ENCODE measurements at places on chromosomes 2 and 18.
A peak's percentile ranks its signal among the peaks of the same experiment; 100 is the strongest.

DNA sequence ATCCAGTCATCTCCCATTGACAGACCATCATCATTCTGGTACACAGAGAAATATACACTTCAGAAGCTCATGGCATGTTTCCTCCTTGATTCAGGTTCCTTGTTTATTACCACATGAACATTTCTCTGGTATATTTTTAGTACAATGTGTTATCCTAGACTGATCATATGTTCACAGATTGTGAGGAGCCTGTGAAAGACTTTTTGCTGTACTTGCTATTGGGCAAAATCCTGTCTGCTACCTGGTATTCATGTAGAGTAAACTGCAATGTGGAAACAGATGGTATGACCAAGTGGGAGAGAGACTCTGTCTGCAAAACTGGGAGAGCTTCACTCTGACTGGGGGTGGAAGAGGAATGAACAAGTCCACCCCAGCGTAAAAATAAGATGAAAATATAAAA lies 657.2 kb downstream of the IRS1 start:
- DNase-seq: no peak

GRCh38 chr2:65881592-65881991 lies 449.2 kb upstream of the SPRED2 start:
- DNase-seq: no peak

DNA sequence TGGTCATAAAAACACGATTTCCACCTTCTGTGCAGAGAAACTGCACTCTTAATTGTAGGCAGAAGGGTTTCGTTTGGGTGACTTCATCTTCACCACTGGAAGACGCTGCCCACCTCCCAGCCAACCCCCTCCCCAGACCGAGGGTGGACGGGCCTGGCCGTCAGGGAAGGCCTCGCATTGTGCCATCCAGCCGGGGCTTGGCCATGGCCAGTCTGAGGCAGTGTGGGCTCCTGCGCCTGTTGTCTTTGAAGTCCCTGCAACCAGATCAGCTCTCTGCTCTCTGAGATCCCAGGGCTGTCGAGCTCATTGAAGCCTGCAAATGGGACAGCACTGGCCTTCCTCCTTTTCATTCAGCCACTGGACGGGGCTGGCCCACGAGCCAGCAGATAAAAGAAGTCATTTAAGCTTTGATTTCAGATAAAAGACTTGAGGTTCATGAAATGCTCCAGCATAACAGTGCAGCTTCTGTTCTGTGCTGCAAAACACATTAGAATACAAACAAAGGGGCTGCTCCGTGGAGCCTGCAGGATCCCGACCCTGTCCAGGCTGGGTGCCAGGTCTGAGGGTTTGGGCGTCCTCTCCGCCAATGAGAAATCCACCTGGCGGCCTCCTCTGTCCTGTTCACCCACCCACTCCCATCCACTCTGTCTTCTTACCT lies 253.5 kb downstream of the LDLRAD4 start:
- DNase-seq: no peak

- peak; percentile 76 for DNase-seq
Observed at GRCh38 chr2:241561832-241562231, 3.3 kb downstream of the BOK start.

DNA sequence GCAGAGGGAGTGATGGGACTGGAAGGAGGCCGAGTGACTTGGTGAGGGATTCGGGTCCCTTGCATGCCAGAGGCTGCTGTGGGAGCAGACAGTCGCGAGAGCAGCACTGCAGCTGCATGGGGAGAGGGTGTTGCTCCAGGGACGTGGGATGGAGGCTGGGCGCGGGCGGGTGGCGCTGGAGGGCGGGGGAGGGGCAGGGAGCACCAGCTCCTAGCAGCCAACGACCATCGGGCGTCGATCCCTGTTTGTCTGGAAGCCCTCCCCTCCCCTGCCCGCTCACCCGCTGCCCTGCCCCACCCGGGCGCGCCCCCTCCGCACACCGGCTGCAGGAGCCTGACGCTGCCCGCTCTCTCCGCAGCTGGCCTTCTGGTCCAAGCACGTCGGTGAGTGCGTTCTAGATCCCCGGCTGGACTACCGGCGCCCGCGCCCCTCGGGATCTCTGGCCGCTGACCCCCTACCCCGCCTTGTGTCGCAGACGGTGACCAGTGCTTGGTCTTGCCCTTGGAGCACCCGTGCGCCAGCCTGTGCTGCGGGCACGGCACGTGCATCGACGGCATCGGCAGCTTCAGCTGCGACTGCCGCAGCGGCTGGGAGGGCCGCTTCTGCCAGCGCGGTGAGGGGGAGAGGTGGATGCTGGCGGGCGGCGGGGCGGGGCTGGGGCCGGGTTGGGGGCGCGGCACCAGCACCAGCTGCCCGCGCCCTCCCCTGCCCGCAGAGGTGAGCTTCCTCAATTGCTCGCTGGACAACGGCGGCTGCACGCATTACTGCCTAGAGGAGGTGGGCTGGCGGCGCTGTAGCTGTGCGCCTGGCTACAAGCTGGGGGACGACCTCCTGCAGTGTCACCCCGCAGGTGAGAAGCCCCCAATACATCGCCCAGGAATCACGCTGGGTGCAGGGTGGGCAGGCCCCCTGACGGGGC lies 4.6 kb downstream of the PROC start:
- no peak for DNase-seq

DNA sequence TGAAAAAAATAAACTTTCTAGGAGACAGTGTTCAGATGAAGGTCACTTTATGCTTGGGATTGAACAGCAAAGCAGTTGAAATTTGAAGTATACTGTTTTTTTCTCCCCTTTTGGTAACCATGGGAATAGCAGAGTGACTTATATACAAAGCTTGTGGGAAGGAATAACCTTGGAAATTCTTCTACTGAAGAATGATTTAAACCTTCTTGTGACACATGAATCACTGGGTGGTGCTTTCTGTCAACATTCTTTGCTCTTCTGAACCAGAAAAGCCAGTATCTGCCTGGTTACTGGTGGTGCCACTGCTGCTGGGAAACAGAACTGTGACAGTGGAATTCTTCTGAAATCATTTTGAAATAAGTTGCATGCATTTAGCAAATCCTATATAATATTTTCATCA lies 39.4 kb upstream of the RND3 start:
- peak; percentile 75 for DNase-seq

DNA sequence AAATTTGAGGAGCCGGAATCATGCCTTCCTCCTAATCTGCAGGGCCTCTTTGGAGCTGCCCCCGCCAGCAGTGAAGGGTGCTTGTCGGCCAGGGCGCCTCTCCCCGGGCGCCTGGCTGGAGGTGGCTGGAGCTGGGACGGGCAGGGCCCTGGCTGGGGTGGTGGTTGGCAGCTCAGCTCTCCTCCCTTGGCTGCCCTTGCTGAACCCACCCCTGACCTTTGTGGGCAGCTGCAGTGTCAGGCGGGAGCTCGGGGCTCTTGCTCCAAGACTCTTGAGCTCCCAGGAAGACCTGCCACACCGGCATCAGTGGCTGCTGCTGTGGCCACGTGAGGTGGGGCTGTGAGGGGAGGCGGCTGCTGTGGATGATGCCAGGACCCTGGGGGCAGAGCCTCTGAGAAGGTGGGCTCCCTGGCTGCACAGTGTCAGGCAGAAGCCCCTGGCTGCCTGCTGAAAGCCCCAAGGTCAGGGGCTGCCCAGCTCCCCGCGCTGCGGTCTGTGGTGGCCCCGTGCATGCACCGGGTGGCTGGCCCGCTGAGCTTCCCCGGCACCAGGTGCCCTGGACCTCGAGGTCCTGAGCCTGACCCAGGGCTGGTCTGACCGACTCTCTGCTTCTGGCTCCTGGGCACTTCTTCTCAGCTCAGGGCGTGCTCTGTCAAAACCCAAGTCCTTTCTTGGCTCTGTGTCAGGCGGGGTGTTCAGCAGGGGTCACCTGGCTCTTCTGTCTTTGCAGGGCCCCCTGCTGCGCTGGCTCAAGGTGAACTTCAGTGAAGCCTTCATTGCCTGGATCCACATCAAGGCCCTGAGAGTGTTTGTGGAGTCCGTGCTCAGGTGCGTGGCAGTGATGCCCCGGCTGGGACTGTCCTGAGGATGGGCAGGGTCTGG lies 34.5 kb downstream of the PDIA6 start:
- DNase-seq: no peak

- DNase-seq: no peak
Observed at GRCh38 chr2:44310287-44310686, 35.0 kb downstream of the SLC3A1 start.

DNA sequence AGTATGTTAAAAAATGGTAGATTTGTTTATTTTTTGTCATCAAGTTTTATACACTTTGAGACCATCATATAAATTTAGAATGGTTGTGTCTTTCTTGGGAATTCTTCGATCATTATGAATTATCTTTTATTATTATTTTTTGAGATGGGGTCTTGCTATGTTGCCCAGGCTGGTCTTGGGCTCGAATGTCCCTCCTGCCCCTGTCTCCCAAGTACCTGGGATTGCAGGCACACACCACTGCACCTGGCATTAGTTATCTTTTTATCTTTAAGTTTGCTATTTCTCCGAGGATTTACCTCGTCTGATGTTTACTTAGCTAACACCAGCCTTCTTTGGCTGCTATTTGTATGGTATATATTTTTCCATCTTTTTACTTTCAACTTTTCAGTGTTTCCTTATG lies 100.0 kb downstream of the BIRC6 start:
- no peak for DNase-seq

- no peak for DNase-seq
Observed at GRCh38 chr2:147224070-147224469, 620.8 kb upstream of the ACVR2A start.

DNA sequence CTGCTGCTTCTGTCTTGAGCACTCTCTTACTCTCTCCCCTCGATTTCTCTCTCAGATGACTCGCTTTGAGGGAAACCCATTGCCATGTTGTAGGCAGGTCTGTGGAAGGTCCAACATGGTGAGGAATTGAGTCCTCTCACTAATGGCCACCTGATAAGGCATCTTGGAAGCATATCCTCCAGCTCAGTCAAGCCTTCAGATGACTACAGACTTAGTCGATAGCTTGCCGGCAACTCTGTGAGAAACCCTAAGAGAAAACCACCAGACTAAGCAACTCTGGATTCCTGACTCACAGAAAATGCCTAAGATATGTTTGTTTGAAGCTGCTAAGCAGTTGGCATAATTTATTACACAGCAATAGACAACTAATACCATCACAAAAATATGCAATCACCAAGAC lies 51.2 kb downstream of the WDR75 start:
- DNase-seq: no peak

GRCh38 chr2:84052913-84053312 lies 406.2 kb downstream of the SUCLG1 start:
- no peak for DNase-seq

DNA sequence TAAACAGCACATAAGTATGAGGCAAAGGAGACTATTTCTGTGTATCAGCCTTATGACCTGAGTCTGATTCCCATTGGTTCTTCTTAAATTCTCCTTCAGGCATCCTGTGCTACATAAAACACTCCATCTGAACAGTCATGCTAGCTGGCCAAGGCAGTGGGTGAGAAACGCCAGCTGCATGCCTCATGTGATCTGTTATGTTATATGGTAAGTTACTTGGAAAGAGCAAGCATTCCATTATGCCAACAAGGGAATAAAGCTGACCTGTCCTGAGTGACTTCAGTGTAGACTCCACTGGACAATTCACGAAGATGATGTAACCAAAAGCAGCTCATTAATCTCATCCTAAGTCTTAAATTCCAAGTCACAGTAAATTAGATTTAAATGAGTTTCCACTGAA lies 216.5 kb upstream of the FN1 start:
- no peak for DNase-seq

- no peak for DNase-seq
Observed at GRCh38 chr2:238870261-238870660, 22.4 kb downstream of the TWIST2 start.

Measured in HTR-8/SVneo (cell line).